H9 (cell line): ENCODE measurements at places on chromosomes 11 and 22. TPM values are rescaled to one million over a fixed set of nuclear protein-coding genes. Genes with fewer than 3 reads are reported as not detected.

- H3K27ac ChIP-seq = no peak overlapping the region
- peaks cover 26% of the 10 kb centered on the region; the same call in 2 of the 3 replicates for H3K36me3 ChIP-seq
- H3K4me3 ChIP-seq = no peak overlapping the region; the same call in 2 of the 3 replicates
- no peaks in the 10 kb centered on the region for H3K27me3 ChIP-seq
- no peak for DNase-seq
These were observed 15.1 kb downstream of the SPTBN2 start for GRCh38 chr11:66713746-66714480.

GRCh38 chr22:25403284-25403810 lies 161.1 kb upstream of the GRK3 start:
- no peaks in the 10 kb centered on the region for H3K27me3 ChIP-seq
- H3K4me3 ChIP-seq = peak overlapping the region; percentile 71

DNA sequence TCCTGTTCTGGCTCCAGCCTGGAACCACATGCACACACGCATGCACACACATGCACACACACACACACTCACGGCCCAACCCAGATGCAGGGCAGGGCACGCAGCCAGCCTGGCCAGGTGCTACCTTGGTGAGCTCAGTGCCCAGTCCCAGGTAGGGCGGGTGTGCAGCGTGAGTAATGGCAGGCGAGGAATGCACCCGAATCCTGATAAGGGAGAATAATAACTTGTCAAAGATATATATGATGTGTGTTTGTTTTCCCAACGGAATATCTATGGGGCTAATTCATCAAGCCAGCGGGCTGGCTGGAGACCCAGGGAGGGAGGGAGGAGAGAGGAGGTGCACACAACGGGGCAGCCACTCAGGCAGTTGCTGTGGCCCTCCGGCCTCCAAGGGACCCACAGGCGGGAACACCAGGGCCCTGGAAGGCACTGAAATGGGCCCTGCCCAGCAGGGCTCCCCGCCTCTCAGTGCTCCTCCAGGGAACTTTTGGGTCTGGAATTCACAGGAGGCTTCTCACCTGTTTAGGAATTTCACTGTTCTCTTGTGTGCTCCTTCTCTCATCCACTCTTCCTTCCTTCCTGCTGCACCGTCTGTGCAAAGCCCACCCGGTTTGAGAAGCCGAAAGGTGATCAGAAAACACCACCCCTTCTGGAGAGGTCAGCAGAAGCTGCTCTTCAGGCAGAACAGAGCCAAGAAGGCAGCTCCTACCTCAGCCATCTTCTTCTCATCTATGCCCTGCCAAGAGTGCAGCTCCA lies 79.0 kb downstream of the BUD13 start:
- H3K27ac ChIP-seq = no peak overlapping the region
- no peaks in the 10 kb centered on the region; the same call in 1 of the 2 replicates for H3K4me1 ChIP-seq
- no peaks in the 10 kb centered on the region for H3K27me3 ChIP-seq
- DNase-seq = no peak
- no peaks in the 10 kb centered on the region for H3K36me3 ChIP-seq

The PTPRCAP gene
- 1.7 and 1.9 TPM in 2 replicates for total RNA-seq

The NAP1L4 gene
- total RNA-seq = 212 and 217 TPM in 2 replicates

The OR2AG2 gene
- 0.26 and 0.33 TPM in 2 replicates for total RNA-seq

The SHANK3 gene
- total RNA-seq = 8.4 and 8.7 TPM in 2 replicates

The LINC01488 gene
- not detected in 2 replicates for total RNA-seq

The SAA1 gene
- not detected in 2 replicates for total RNA-seq
